CD4-positive, alpha-beta T cell treated with Interleukin-17A for 4 hours (primary cell): ENCODE measurements at places on chromosomes 12 and 14.

DNA sequence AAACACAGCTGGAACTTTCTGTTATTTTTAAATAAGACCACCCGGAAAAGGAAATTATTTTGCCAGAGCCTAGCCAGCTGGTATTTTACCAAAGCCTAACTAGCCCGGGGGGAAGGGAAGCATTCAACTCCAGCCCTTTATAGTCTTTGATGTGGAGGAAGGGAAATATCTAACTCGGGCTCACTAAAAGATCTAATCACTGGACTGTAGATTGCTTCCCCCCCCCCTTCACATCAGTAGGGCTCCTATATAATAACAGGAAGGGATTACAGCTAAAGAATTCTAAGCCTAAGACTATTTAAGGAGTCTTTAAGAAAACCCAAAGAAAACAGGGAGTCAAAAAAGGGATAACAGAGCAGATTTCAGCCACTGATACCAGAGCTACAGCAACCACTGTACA is 431.1 kb downstream of the KCNH5 start:
- DNase-seq: no peak

GRCh38 chr12:77667101-77667500 is 163.6 kb upstream of the NAV3 start:
- no peak for DNase-seq

GRCh38 chr12:16939871-16940306 is 333.9 kb upstream of the LMO3 start:
- no peak for DNase-seq

DNA sequence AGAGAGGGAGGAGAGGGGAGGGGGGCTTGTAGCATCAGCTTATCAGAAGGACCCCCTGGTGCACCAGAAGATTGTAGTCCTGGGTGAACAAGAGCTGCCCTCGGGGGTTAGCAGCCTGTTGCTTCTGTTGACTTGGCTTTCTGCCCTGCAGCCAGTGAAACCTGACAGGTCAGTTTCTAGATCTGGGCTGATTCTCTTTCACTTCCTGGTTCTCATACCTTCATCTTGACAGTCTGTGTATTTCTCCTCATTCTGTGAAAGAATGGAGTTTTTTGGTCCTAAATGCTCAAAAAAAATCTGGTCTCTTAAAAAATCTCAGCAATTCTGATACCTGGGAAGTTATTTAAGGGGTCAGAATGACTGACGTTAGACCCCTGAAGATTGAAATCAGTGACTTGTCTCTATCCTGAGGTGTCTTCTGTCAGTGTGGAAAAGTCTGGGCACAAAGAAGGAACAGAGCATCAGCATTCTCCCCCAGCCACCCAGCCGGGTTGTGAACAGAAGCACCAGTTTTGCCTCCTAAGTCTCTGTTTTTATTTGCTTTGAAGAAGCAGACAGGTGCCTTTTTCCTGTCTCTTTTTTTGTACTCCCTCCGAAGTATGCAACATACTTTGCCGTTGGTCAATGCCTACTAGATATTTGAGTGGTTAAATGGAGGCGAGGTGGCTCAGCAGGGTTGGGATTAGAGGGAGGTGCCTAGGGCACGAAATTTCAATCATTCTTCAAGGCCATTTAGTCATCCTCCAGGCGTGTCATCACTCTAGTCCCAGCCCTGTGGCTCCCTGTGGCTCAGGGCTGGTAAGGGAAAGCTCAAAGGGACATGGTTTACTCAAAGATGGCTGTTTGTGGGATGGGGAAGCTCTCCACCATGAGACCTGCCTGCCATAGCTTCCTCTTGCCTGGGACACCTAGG is 24.0 kb downstream of the TTC9 start:
- DNase-seq: peak; percentile 21

DNA sequence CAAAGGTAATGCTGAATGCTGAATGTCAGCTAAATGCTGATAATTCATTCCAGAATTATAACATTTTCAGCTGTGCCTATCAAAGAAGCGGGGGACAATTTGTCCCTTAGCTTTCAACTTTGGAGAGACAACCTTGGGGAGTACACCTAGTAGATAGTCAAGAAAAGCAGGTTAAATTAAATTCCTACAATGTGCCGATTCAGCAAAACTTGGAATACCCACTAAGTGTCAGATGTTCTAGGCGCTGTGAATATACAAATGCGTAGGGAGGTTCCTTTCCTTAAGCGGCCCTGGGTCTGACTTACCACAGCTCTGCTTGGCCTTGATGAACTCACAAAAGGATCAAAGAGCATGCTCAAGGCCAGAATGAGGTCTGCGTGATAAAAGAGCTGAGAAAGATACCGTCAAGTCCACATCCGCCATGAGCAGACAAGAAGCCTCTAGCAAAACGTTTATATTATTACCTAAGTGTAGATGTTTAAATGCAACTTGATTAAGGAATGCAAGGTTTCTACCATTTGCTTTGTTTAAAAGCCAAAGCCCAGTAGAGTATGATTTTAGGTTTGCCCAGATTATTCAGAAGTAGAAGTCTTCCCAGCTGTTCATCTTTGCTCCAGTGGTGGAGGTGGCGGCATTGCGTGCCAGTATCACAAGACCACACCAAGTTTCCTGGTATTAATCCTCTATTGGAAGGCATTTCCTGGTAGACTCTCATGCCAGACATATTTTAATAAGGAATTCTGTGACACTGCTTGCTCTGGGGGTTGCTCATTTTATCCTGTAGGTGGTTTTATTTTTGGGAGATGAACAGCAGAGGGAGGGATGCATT is 368.6 kb downstream of the DPF3 start:
- DNase-seq: no peak

DNA sequence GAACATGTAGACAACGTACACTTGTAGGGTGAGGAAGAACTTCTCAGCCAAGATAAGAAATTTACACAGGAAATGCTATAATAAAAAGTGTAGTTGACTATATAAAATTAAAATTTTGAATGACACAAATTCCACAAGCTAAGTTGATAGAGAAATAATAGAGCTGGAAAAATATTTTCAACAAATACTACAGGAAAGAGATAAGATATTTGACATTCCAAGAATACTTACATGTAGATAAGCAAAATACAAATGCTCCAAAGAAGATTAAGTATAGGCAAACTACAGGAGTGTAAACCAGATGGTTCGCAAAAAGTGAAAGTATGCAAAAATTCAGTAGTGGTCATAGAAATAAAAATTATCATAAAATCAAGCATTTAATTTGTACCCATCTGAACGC is 49.2 kb upstream of the ANP32D start:
- no peak for DNase-seq

DNA sequence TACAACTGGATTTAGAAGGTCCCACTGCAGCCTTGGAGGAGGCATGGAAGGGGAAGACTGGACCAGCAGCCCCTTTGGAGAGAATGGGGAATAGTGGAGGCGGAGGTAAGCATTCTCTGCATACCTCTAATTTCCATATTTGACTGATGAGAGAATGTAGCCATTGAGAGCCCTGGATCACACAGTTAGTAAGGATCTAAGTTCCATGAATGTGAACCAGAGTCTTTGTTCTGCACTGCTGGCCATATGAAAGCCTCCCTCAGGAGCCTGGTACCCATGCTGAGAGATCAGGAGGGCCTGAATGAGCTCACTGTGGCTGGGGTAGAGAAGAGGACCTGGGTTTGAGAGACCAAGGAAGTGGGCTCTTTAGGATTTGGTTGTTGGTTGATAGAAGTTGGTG is 192.1 kb downstream of the TMEM132C start:
- DNase-seq: no peak

DNA sequence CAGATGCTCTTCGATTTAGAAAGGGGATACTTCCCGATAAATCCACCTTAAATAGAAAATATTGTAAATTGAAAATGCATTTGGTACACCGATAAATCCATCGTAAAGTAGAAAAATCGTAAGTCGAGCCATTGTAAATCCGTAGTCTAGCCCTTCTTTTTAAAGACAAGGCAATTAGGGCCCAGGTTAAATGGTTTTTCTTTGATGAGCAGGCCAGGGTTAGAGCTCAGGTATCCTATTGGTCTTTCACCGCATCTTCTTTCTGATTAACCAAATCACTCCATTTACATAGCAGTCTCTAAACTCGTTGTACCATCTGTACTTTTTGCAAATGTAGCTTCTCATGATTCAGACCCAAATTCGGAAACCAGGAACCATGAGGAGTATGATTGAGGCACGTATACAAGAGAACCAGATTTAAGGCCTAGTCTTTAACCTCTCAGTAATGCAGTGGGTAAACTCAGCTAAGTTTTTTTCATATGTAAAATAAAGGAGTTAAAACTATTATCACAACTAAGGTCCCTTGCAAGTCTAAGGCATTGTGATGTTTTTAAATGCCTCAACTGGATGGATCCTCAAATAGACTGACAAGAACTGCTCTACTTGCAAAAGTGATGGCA is 2.2 kb upstream of the YAF2 start:
- no peak for DNase-seq

DNA sequence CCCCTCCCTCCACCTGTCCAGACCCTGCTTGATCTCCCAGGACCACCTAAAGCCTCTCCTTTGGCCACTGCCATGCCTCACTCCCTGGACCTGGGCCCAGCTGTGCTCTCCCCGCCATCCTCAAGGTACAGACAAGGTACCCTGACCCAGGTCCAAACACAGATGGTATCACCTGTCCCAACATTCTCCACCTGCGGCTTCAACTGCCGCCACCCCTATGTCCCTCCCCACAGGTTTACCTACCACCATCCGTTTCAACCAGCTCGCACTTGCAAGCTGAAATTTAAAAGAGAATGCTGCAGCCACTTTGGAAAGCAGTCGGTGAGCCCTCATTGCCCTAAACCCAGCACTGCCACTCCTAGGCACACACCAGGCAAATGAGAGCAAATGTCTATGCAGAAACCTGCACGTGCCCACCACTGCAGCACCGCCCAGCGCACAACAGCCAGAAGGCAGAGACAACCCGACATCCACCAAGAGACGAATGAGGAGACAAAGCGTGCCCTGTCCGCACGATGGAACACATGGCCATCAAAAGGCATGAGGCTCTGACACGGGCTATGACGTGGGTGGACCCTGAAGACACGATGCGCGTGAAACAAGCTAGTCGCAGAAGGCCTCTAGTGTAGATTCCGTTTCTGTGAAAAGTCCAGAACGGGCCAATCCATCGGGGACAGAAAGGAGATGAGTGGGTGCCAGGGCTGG is 71.0 kb downstream of the RFLNA start:
- no peak for DNase-seq

DNA sequence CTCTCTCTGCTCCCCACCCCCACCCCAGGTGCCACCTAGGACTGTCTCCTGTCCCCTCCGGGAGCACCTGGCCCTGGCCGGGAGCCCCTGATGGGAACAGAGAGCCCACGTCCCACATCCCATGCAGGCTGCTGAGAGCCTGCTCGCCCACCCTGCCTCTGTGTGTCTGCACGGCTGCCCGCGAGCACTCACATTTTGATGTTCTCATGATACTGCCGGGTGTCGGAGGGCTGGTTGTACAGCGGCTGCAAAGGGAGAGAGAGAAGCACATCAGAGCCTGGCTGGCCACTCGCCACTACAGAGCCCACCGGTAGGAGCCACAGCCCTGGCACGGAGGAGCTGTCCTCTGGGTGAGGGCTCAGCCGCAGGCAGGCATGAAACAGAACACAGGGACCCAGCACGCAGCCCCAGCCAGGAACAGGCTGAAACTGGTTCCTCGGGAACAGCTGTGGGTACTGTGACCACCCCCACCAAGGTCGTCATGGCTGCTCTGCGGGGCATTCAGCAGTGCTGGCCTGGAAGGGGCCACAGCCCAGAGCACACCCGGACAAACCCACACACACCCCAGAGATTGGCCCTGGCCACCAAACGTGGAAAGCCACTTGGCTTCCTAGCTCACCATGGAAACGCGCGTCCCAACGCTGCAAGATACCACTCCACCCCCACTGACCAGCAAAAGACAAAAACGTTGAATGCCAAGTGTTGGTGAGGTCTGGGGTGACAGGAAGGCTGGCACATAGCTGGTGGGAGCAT is 117.6 kb downstream of the NCOR2 start:
- DNase-seq: no peak

GRCh38 chr14:64112867-64113678 is 181.1 kb downstream of the ESR2 start:
- DNase-seq: no peak

DNA sequence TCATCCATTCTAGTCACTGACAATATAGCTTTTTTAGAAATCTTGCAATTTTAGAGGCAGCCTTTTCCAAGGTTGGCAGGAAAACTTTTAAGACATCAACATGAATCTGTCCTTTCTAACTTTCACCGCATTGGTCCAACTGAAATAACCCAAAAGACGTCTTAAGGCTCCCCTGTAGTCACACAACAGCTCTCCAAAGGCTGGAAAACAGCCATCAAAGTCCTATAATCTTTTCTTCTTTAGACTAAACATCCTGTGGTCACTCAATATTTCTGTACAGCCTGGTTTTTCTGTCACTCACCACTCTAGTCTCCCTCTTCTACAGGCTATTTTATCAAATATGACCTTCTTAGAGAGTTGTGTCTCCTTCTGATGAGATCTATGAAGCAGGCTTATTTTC is 4.5 kb upstream of the PTPRB start:
- no peak for DNase-seq

DNA sequence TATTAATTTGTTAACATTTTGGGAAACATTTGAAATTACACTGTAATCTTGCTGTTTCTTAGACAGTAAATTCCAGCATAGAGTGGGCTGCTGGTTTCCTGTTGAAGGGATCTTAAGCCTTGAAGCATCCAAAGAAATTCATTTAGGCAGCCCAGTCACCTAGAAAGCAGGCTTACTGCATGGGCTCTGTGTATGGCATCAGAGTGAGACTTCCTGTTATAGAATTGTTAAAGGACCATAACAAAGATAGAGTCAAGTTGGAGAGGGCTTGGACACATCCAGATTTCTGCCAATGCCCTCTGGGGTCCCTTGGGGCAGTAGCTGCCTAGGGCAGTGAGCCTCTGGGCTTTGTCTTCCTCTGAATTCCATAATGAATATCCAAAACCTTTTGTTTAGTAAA is 149.2 kb downstream of the DYRK2 start:
- DNase-seq: no peak

- DNase-seq: no peak
Observed at GRCh38 chr12:47722941-47723631, 2.2 kb downstream of the ENDOU start.

DNA sequence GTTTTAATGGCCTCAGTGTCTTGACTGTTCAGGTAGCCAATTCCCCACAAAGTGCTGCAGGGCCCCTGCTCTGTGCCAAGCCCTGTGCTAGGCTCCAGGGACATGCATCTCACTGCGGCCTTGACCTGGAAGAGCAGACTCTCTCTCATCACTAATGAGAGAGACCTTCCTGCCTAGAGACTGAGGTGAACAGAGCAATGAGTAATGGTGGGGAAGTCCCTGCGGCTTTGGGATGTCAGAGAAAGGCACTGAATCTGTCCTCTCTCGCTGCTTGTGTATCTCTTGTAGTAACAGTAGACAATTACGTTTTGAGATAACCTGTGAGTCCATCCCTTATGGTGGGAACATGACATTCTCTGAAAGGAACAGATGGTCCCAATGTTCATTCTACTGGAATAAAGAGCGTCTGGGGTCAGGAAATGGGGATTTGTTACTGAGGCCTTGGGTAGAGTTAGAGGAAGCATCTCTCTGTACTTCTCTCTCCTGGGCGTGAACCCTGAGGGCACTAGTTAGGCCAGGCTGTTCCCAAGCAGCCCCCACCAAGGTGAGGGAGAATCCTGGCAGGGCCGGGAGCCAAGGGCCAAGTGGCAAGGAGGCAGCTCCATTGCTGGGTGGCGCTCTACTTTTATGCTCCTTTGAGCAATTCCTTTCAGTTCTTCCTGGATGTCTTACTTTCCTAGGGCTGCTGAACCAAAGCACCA is 13.5 kb downstream of the NFATC4 start:
- no peak for DNase-seq
